ENCODE measurements at places on chromosomes 6 and 20.

GRCh38 chr6:17867880-17868279 lies 119.6 kb downstream of the KIF13A start:
- no peak for DNase-seq

DNA sequence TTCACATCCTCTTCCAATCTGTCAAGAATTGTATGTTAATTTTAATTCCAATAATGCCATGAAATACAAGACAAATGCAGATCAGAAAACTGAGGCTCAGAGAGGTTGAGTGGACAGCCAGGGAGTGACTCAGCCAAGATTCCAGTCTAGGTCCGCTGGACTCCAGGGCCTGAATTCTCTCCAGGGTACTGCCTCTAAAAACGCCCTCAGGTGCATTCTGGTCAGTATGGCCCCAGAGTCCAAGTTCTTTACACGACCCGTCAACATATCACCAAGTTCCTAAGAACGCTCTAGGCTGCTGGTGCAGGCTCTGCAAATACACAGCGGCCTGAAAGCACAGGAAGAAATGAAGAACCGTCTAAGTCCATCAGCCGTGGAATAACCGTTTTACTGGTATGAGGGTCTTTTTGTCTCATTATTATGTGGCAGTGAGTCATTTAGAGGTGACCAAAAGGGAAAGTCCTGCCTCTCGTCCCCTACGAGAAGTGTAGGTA lies 709 bp upstream of the ASXL1 start:
- no peak for DNase-seq

DNA sequence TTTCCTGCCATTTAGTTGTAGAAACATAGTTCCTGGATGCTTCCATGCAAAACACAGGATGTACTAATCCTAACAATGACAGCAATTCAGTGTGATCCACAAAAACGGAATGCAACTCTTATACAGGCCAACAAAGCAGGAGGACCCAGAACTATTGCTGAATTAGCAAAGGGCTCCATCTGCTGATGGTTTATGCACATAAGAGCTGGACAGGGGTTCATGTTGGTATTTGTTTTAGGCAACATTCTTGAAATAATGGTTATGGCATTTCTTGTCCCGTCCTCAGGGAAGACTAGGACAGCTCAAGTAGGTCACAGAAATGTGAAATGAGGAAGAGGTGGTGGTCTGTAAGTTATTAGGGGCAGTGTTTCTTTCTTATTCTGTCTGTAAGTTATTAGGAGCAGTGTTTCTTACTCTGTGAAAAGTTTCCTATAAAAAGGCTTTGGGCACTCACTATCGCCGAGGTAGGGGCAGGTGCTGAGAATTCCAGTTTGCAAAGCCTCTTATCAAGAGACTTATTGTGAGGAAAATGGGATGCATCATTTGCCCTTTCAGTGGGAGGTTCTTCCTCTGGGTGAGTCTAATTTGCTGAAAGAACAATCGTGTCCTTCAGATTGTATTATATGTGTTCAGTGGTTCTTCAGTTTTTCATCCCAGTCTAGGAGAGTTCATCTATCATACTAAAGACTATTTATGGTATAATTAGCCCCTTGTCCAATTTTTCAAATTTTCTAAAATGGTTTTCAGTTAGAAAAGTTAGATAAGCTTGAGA lies 171.1 kb downstream of the MCHR2 start:
- peak; percentile 5 for DNase-seq

- no peak for DNase-seq
These were observed 102.1 kb downstream of the MTFR2 start for GRCh38 chr6:136148051-136148450.

DNA sequence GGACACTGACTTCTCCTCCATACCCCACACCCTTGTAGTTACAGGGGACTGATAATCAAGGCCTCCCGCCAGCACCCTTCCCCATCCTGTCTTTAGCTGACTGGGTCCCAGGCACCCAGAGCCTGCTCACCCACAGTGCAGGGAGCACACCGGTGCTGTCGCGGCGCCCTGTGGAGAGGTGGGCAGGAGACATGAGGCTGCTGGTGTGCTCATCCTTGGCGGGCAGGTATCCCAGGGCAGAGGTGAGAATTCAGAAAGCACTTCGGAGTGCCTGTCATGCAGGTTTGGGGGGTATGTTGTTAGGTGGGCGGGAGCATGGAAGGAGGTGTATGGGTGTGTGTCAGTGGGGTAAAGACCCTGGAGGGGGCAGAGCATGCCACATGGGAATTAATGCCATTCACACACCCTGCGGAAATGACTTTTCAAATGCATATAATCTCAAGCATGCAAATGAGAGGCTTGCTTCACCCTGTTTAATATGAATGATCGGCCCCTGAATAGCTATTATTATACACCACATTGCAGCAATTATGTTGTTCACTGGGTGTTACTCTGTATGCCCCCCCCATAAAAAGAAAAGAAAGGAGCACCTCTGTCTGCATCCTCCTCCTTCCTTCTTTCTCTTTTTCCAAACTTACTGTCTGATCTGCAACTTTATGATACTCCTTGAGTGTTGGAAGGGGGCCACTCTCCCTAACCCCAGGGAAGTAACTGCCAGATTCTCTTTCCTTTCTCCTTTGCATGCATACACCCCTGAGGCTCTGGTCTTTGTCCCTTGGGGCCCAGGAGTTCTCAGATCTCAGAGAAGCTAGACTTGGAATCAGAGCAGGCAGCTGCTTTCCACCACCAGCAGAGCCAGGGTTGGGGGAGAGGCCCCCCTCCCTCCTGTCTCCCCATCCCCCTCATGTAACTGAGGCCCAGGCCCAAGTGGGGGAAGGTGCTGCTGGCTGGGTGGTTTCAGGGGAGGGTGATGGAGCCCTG lies 16.0 kb downstream of the FOXP4 start:
- DNase-seq = peak; percentile 26

DNA sequence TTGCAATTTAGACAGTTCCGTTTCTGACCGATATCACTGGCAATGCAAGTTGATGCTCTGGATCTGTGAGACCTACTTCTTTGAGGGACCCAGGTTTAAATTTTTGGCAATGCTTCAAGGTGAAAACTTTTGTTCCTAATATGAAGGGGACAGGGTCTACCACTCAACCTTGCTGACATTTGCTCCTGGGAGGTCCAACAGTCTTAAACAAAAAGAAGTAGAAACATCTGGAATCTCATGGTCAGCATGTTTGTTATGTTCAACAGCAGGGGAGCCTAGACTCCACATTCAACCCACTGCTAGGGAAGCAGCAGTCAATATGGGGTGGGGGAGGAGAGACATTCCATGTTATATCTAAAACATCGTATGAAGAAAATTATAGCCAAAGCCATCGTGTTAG lies 196.4 kb downstream of the SIM1 start:
- DNase-seq = no peak

- DNase-seq = no peak
These were observed 58.9 kb upstream of the SAMD5 start for GRCh38 chr6:147449405-147450161.

DNA sequence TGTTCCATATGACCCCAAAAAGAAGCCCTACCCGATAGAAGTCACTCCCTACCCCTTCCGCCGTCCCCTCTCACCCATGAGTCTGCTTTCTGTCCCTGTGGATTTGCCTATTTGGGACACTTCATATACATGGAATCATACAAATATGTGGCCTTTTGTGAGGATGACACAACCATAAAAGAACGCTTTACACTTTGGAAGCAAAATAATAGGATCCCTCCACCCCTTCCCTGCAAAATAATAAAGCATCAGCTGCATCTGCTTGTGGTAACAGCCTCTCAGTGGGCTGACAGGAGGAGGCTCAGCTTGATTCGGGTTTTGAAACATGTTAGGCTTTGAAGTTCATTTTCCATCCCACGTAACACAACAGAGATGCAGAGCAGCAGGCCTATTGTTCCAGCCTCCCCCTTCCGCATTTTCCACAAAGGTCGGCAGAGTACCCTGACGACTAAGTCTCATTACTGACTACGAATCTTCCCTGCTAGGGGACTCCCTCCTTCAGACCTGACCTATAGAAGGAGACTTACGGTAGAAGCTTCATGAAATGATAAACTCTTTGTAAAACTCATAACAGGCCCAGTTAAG lies 99.1 kb downstream of the ALDH8A1 start:
- DNase-seq = no peak

DNA sequence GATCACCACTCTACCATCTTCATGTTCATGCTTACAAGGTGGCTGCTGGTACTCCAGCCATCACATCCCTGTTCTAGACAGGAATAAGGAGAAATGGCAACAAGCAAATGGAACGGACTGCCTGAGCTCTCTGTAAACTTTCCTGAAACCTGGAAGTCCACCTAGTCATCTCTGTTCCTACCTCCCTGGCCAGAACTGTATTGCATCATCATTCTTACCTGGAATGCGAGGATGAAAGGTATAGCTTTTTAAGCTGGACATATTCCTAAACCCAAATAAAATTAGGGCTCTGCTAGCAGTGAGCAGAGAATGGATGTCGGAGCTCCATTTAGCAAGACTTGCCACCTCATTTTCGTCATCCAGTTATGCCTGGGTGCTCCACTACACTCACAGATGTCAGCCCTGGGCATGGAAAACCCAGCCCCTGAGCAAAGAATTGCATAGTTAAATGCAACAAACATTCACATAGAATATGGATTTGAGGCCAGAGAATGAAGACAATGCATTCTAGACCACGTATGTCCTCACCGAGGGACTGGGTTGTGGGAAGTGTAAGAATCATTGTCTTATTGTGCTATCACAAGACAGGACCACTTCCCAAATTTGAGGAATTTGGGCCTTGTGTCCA lies 214.3 kb upstream of the CDYL start:
- no peak for DNase-seq

DNA sequence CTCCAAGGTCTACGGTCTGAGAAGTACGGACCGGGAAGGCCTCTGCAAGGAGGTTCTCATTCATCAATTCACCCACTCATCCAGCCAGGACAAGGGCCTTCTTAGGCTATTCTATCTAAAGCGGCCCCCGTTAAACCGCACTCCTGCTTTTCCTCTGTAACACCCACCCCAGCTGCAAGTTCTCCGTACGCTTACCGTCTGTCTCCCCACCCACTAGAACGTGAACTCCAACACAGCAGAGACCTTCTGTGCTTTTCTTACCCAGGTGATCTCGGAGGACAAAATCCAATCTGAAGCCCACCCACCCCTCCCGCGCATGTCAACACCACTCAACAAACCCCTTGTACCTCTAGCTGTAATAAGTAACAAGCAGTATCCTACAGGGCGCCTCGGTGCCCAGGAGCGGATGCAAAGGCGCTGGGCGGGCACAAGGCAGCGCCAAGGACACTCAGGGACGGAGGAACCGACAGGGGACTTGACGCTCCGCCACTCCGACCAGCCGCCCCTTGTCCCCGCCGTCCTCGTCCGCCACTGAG lies 351 bp downstream of the AURKA start:
- no peak for DNase-seq

- DNase-seq = no peak
These were observed 58.4 kb downstream of the TRIM38 start for GRCh38 chr6:26021001-26021349.

DNA sequence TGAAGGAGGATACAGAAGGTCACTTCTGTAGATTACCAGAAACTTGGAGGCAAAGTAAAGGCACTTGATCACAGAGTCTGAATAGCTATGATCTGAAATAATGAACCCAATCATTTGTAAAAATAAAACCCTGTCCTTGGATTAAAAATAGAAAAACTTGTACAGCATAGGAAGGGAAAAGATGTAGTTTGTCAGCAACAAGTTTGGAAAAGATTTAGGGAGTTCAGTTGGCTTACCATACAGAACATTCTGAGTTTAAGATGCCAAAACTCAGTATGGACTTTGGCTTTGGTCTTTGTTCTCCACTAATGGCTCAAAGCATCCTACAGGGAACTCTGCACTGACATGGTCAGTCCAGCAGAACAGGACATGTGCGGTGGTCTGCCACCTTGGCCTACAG lies 240.6 kb downstream of the BCKDHB start:
- DNase-seq = no peak

DNA sequence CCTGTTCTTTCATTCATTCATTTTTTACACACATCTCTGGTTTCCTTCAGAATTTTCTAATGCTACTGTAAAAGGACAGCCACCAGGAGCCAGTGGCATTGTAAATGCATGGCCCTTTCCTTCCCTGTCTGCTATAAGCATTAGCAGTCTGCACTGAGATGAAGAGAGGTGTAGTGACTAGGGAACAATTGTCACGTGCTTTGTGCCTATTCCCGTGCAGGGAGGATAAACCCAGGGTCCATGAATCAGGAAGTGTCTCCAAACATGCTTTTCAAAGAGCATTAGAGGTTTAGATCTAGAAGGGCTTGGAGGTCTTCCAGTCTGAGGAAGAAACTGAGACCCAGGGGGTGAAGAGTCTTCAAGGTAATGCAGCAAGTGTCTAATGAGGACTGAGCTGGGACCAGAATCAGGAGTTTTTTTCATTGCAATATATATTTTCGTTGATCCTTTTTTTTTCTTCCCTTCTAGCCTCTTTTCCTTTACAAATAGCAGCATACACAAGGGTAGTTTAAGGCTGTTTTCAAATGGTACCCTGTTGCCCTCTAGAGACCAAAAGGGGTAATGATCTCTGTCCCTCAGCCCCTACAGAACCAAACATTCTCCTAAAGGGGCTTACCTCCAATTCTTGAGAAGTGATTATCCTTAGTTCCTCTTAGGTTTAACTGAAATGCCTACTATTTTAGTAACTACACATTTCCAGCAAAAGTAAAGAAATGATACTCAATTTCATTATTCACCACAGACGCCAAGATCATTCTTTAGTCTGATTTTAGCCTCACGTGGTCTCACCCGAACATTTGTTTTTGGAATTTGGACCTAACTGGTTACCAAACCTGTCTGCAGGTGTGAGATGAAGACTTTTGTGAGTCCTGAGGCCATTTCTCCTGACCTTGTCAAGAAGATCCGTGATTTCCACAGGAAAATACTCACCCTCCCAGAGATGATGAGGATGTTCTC lies 6.6 kb downstream of the TRIM15 start:
- DNase-seq = peak; percentile 63

- DNase-seq = no peak
These were observed 80.6 kb upstream of the PROKR2 start for GRCh38 chr20:5397393-5397792.

DNA sequence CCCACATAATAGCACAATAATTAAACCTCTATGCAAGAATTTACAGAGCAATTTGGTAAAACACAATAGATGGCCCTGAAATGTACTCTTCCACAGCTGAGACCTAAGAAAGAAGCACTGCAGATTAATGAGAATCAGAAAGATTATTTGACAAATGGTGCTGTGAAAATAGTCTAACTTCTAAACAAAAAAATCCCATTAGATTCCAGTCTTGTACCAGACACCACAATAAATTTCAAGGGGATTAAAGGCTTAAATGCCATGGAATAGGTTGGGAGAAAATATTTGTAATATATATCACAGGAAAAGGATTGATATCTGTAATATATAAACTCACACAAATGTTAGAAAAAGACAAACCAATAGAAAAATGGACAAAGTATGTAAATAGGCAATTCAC lies 14.4 kb downstream of the TMEM244 start:
- DNase-seq = no peak

- DNase-seq = peak; percentile 61
These were observed 102.5 kb downstream of the NOL4L start for GRCh38 chr20:32482442-32483261.

DNA sequence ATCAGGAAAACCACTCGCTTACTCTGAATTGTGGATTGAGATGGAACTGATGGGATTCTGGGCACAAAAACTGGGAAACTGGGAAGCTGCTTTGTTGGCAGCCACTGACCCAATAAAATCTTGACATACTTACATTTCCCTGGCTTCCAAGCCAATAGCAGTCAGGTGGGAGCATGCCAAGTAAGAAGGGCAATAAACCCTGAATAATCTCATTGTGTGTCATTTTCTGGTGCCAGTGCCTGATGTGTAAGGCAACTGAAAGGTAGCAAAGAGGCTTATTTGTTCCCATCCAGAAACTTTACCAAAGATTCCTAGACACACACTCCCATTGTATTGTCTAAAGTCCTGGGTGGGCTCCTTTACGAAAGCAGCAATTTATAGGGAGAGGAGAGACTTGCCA lies 93.2 kb downstream of the TBX18 start:
- no peak for DNase-seq
